ENCODE measurements at places on chromosomes 6 and 20. TPM values are rescaled to one million over a fixed set of nuclear protein-coding genes. Genes with fewer than 3 reads are reported as not detected.

MAPK13 gene
- polyA plus RNA-seq, result 18.7 TPM

EPB41L1 gene
- polyA plus RNA-seq, result 72.0 TPM

PI3 gene
- not detected for polyA plus RNA-seq

COL9A1 gene
- 32.3 TPM for polyA plus RNA-seq

PHACTR1 gene
- 9.9 TPM for polyA plus RNA-seq

PAK5 gene
- polyA plus RNA-seq, result 0.49 TPM

UNC93A gene
- 6.5 TPM for polyA plus RNA-seq

EFCAB8 gene
- not detected for polyA plus RNA-seq

TNFRSF6B gene
- 1.7 TPM for polyA plus RNA-seq

RNASET2 gene
- polyA plus RNA-seq, result 50.7 TPM

CLPSL2 gene
- polyA plus RNA-seq, result not detected

NKX2-4 gene
- polyA plus RNA-seq, result not detected

RFX6 gene
- 0.07 TPM for polyA plus RNA-seq

SYNCRIP gene
- polyA plus RNA-seq, result 178 TPM

HLA-DQA2 gene
- not detected for polyA plus RNA-seq

PSMB9 gene
- polyA plus RNA-seq, result 8.0 TPM

LIN28B gene
- polyA plus RNA-seq, result 0.11 TPM

PTK6 gene
- 0.22 TPM for polyA plus RNA-seq

APOM gene
- polyA plus RNA-seq, result 120 TPM

MDFI gene
- polyA plus RNA-seq, result 32.0 TPM

LPA gene
- polyA plus RNA-seq, result 0.28 TPM

CRISP2 gene
- 0.24 TPM for polyA plus RNA-seq

PRRT1 gene
- polyA plus RNA-seq, result 2.5 TPM

BTNL2 gene
- polyA plus RNA-seq, result 1.3 TPM

PGC gene
- polyA plus RNA-seq, result not detected

MAFB gene
- polyA plus RNA-seq, result 128 TPM

FGD2 gene
- polyA plus RNA-seq, result 1.5 TPM

SPATS1 gene
- polyA plus RNA-seq, result not detected

MUC21 gene
- polyA plus RNA-seq, result not detected

LBP gene
- polyA plus RNA-seq, result not detected

POLH gene
- polyA plus RNA-seq, result 21.5 TPM

TMEM200A gene
- polyA plus RNA-seq, result 29.2 TPM

TP53TG5 gene
- polyA plus RNA-seq, result 0.79 TPM

Measured in right renal cortex interstitium (tissue), 3 donors.